ENCODE measurements at places on chromosomes 5 and 9. TPM values are rescaled to one million over a fixed set of nuclear protein-coding genes. Genes with fewer than 3 reads are reported as not detected.

DNA sequence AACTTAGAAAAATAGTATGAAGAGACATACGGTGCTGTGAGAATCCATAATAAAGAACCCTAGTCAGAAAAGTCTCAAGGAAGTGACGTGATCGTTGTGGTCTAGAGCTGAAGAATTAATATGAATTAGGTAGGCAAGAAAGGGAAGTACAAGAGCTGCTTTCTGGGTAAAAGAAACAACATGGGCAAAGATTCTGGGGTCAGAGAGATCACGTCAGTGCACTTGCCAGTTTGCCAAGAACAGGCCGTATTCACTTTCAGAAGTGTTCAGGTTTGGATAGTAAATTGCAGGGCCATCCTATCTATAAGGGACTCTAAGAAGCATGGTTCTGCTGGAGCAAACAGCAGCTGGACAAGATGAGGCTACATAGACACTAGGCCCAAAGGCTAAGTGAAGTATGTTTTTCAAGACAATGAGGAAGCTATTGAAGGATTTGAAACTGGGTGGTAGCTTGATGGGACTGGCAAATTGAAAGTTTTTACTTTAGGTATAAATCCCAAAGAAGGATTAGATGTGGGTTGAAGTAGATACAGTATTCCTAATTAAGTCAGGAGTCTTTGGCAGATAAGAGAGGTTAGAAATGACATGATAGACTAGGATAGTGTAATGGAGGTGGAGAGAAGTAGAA is 4.8 kb upstream of the CHD1 start:
- no peak for DNase-seq

- no peak for DNase-seq
Measured at GRCh38 chr5:138883211-138883610, 8.1 kb upstream of the LRRTM2 start.

DNA sequence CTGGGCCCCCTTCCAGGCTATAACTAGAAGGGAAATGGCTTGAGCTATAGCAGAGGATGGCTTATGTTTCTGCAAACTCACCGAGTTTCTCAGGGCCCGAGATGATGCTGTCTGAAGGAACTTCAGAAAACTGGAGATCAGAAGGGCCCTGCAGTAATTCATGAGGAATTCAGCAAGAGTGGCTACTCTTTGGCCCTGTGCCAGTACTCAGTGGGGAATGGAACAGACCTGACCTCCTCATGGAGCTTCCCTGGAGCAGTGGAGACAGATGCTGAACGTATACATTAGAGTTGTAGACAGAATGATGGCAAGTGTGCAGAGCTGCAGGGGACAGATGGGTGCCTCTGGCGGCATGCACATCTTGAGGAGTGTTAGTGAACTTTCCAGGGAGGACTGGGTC is 17.3 kb upstream of the SMIM32 start:
- DNase-seq = no peak

DNA sequence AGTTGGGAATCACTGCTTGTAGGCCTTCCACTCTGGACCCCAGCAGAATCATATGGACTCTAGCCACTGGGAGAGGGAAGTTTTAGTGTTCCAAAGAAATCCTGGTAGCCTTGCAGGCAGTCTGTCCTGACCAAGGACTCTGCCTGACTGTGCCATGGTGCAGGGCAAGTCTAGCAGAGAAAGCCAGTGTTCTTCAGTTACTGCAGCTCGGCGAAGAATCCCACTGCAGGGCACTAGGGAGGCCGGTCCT is 20.3 kb upstream of the MATR3 start:
- no peak for DNase-seq

DNA sequence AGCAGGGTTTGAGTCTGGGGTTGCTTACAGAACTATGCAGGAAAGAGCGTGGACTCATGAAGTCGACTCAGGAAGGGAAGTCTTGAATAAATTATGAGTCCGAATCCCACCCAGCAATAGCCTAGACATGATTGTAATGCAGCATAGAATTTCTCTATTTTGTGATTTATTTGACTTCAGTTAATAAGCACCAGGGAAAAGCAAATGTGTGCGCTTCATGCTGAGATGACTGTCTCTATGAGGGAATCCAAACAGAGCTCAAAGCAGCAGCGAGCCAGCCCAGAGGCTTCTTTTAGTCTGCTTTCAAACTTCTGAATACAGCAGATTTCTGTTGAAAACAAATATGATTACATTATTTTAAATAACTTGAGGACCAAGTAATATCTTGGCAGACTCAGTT is 188.0 kb downstream of the SEMA6A start:
- DNase-seq = no peak

DNA sequence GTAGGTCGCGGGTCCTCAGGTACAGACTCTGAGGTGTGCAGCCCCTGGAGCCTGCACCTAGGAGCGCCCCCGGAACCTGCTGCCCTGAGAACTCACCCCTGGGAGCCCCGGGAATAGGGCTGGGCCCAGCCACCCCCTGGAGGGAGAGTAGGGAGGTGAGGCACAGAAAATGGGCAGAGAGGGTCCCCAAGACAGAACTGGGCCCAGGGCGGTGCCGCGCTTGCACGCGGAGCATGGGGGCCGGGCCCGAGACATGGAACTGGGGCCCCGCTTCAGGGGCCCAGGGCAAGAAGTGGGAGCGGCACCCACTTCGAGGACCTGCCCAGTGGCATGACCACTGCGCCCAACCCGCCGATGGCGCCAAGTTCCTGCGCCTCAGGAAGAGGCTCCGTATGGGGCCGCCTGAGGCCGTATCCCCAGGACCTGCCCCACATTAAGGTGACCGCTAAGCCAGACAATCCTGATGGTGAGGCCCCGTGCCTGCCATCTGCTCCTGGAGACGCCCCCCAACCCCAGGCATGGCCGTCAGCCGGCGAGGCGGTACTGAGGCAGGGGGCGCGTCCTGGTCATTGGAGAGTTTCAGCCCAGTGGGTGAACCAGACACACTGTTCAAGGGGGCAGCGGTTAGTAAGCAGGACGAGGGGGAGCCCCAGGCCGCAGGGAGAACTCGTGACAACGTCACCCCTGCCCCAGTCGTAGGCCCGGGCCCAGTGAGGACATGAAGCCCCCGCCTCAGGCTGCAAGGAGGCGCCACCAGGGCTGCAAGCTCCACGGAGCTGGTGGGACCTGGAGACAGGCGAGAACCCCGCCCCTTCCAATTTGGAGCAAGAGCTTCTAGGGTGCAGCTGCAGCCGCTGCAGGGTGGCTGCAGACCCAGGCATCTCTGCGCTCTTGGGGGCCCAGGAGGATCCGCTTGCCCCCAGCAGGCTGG is 89.5 kb upstream of the PUM3 start:
- no peak for DNase-seq

- DNase-seq = no peak
Measured at GRCh38 chr9:112743216-112743836, 7.2 kb upstream of the SNX30 start.

- DNase-seq = no peak
Measured at GRCh38 chr5:77743181-77743580, 33.0 kb downstream of the TBCA start.

DNA sequence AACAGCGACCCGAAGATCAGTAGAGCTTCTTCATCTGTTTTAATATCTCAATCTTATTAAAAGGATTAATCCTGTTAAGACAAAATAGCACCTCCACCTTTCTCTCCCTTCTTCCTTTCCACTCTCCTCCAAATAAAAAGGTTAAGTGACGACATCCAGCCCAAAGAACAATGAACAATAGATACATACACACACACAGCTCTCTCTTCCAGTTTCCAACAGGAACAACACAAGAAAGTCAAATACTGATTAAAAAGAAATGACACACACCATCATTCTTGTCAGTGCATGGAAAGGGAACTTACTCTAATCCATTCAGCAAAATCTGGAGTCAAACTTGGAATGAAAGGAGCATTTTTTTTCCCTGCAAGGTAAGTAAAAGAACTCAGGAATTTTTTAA is 2.8 kb downstream of the ARL15 start:
- no peak for DNase-seq

- DNase-seq = no peak
Measured at GRCh38 chr5:142692321-142692894, 6.5 kb upstream of the FGF1 start.

DNA sequence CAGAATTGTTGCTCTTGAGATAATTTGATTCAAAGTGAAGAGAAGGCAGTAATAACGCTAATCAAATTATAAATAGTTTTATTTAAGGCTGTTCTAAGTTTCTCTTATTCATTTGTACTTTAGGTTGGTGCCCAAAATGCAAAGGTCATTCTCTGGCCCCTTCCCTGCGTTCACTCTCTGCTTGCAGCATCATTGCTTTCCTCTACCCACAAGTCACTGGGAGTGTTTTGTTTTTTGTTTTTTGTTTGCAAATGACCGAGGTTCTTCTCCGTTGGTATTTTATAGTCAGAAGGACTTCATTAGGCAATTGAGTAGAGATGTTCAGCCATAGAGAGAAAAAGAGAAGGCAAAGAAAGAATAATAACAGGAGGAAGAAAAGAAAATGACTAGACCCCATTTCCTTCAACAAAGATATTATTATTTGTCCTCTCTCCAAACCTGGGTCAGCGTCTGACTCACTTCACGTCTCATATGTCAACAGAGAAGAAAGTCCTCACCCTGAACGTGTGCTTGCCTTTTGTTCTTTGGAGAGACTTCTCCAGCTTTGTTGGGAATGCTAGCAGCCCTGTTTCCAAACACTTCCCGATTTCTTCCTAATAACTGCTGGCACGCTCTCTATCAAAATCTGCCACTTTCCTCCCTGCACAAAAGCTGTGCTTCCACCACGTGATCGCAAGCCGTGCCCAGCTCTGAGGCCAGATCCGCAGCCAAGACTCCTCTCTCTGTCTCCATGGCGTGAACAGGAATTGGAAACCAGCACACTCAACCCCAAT is 119.8 kb downstream of the EBF1 start:
- DNase-seq = peak; percentile 32

DNA sequence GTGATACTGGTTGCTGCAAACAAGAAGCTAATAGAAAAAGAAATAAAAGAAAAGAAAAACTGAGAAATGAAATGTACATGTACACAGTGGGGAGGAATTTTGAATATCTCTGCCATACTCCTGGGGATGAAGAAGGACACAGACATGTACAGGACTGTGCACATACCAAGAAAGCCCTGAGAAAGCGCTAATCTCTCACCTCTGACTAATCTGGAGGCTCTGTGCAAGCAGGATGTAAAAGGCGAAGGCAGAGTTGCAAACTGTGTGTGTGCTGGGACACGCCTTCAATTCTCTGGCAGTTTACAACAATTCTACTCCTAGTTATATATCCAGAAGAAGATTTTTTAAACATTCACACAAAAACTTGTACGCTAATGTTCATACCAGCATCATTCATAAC is 211.4 kb downstream of the KIAA0825 start:
- no peak for DNase-seq

- peak; percentile 63 for DNase-seq
Measured at GRCh38 chr5:124649491-124650146, 96.8 kb downstream of the ZNF608 start.

GRCh38 chr5:144195448-144195847 is 24.8 kb downstream of the KCTD16 start:
- DNase-seq = no peak

DNA sequence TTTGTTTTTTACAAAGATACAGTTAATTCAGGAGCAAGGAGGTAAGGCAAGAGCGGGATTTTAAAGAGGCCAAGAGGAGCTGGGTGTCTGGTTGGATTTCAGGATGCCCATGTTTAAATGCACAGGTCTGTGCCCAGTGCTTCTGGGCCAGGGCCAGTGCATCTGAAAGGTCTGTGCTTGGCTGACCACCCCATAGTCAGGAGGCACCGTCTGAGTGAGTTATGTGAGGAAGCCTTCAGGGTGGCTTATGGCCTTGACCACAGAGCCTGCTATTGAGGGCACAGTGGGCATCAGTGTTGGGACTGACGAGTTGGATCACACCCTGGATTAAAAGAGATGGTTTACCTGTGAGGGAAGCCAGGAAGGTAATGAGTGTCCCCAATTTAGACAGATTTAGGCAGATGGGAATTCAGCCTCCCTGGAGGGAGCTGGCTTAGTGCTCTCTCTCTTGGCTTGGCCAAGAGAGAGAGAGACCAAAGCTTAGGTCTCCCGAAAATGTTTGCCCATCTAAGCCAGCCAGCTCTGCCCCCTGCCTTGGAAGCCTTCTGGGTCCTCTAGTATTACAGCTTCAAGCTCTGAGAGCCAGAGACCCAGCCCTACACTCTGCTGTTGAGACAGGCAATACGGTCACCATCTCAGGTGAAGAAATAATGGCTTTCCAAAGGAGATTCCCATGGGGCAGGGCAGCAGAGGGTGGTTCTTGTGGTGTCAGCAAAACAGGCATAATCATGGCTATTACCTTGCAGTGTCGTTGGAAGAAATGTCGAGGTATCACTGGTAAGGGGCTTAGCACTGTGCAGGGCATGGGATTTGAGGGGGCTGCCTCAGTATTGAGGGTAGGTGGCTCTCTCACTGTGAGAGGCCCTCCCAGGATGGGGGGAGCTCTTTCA is 68.6 kb downstream of the RGS3 start:
- no peak for DNase-seq

- DNase-seq = no peak
Measured at GRCh38 chr9:136721339-136722092, 9.1 kb downstream of the DIPK1B start.

GRCh38 chr5:41878643-41879478 is 8.6 kb upstream of the OXCT1 start:
- no peak for DNase-seq

- peak; percentile 57 for DNase-seq
Measured at GRCh38 chr9:127867356-127868277, 9.9 kb downstream of the AK1 start.

Gene STC2
- total RNA-seq = not detected

Gene PFDN1
- 13.9 TPM for total RNA-seq

Gene MELK
- total RNA-seq = 0.39 TPM

Gene SCGB3A2
- total RNA-seq = not detected

Gene FAM169A
- total RNA-seq = 4.0 TPM

Gene MCC
- 24.1 TPM for total RNA-seq

Gene FAXDC2
- 74.1 TPM for total RNA-seq

Gene CFAP77
- total RNA-seq = not detected

Gene GMCL2
- not detected for total RNA-seq

Gene RORB
- total RNA-seq = not detected

Gene MYMK
- total RNA-seq = not detected

Gene SPTAN1
- total RNA-seq = 109 TPM

Gene ELOVL7
- total RNA-seq = 0.82 TPM

Gene SERF1A
- total RNA-seq = 0.37 TPM

Gene CCNO
- not detected for total RNA-seq

Gene OR1Q1
- not detected for total RNA-seq
